Right cardiac atrium (tissue), 5 donors: ENCODE measurements at places on chromosomes 4 and X. TPM values are rescaled to one million over a fixed set of nuclear protein-coding genes. Genes with fewer than 3 reads are reported as not detected.

AFF2 gene
- total RNA-seq = 2.7 TPM

ERAS gene
- not detected for total RNA-seq

FATE1 gene
- total RNA-seq = not detected

TCEAL7 gene
- total RNA-seq = 8.0 TPM

NPY1R gene
- 5.5 TPM for total RNA-seq

SHROOM2 gene
- 4.0 TPM for total RNA-seq
